ENCODE measurements at places on chromosomes 2 and 18.

DNA sequence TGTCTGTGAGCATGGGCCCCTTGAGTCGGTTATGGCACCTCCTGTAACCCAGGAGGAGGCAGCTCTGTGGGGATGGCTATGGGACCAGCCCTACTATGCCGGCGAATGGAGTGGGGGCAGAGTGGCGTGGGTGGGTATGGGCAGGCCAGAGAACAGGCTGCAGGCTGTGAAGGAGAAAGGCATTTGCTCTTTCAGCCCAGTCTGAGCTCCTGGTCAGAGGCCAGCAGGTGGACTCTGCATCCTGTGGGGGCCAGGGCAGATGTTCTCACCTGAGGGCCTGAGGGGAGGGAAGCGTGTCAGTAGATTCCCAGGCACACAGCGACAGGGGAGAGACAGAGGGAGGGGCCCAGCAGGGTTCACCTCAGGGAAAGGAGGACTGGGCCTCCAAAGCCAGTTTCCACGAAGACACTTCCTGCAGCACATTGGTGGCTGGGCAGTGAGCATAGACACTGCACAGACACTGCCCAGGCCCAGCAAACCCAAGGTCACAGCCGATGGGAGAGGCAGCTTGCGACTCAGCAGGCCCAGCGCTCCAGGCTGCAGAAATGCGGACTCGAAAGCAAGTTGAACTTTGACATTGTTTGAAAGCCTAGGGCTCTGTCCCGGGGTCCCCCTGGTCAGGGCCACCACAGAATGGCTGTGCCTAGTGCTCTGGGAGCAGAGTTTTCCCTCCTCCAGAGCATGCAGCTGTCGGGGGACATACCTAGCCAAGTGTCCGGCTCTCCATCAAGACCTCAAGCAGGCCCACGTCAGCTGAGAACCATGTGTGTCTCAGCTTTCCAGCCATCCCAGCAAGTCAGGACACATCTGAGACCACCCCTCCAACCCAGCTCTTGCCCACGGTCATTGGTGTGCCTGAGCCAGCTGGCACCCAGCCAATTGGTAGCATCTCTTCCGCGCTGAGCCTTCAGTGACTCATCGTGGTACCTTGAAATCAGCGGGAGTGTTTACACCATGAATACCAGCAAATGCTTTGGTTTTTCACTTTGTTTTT, 53.8 kb downstream of the TGOLN2 start:
- no peak for DNase-seq

DNA sequence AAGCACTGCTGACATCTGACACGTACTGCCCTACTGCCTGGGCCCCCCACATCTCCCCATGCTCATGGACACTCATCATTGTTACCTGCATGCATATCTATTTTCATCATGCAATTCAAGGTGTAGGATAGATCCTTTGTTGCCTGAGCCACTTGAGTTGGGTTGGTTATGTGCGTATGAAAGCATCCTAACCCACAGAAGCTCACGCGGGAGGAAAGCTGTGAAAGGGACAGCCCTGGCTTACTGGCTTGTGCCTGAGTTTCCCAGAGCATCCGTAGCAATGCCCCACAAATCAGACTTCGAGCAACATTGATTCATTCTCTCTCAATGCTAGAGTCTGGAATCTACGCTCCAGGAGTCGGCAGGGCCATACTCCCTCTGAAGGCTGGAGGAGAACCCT, 285.5 kb downstream of the PHLPP1 start:
- DNase-seq: no peak

GRCh38 chr2:164593959-164594358, 27.3 kb downstream of the GRB14 start:
- DNase-seq: no peak

- DNase-seq: no peak
Observed at GRCh38 chr2:26889796-26890195, 41.9 kb downstream of the DPYSL5 start.

GRCh38 chr2:62478093-62478580, 27.9 kb downstream of the TMEM17 start:
- no peak for DNase-seq

DNA sequence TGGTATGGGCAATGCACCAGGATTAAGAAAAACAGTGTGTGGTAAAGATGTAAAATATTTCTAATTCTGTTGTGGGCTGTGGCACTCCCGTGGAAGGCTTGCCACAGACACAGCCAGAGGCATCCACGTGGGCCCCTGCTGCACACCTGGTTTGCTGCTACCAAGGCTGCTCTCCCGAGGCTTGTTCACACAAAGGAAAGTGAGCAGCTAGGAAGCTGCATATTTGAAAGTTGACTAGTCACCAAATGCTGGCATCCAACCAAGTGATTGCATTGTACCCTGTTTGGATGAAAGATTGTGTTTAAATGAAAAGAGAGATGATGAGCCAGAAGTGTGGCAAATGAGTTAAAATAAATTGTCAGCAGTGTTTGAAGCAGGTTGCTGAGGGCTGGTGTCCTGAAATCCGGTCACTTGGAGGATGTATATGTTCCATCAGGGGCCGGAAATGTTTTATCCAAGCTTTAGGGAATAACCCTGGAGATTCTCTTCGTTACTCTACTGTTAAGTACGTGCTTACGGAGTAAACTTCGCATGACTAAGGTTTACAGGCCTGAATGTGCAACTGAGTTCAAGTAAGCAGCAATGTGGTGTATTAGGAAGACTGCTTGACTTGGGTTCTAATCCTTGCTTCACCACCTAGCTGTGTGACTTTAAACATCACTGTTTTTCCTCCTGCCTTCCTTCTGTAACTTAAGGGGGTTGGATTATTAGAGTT, 86.1 kb downstream of the MSH2 start:
- DNase-seq: no peak

DNA sequence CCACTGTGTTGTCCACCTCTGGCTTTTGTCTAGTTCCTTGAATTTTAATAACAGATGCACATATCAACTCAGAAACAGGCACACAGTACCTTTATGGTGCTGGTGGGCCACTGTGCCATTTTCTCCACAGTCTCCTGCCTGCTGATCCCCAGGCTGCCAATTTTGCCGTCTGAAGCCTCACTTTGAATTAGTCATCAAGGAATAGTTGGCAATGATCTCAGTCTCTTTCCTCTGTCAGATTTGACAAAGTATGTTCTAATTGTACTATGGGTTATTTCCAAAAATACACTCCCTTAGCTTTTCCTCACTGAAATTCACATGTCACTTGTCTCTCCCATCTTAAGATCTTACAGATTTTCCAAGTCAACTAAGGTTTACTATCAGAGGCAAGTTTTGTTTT, 140.7 kb downstream of the ZNF516 start:
- no peak for DNase-seq

GRCh38 chr2:23380562-23381065, 4.4 kb upstream of the KLHL29 start:
- no peak for DNase-seq

GRCh38 chr2:229922449-229923386, at the start of gene FBXO36:
TSS of gene FBXO36 (plus strand) at chr2:229922503. CDS start at chr2:229922514, 11 bp downstream.
- DNase-seq: peak; percentile 95

GRCh38 chr18:25875551-25876240, 214.7 kb downstream of the SS18 start:
- DNase-seq: no peak

DNA sequence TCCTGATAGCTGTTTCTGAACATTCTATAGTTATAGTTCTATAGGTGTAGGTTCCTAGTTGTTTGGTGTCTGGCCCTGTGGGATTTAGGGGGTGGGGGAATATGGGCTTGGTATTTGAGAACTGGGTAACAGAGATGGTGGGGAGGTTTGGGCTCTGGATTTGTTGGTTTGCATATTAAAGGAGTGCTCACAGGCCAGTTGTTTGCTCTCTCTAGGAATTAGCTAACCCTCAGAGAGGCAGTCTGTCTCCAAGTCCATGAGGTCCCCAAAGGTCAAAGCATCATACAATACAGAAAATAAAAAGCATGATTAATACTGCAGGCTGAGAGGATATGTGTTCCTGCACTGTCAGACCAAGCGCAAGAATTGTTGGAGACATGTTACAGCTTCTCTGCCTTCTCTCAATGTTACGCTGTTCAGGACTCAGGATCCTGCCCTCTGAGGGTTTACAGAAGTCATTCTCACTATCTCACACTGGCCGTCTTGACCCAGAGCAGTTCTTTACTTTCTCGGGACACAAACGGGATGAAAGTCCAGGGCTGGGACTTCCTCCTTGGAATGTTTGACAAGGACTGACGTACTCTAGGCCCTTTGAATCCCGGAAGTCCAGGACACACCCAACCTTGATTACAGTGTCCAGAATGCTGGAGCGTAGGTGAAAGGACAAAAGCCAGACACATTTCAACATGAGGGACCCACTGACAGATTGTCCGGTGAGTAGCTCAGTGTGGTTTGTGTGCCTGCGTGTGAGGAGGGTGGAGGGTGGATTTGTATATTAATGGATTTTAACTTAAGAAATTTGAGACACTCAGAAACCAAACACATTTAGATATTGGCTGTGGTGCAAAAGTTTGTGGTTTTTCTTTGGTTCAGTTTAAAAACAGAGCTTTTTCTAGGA, at the start of gene NOSTRIN:
Gene NOSTRIN, plus strand, starts transcription at position 677 of the 898 bp plus-strand sequence. Its CDS starts 10 bp downstream, at position 687.
- DNase-seq: no peak

DNA sequence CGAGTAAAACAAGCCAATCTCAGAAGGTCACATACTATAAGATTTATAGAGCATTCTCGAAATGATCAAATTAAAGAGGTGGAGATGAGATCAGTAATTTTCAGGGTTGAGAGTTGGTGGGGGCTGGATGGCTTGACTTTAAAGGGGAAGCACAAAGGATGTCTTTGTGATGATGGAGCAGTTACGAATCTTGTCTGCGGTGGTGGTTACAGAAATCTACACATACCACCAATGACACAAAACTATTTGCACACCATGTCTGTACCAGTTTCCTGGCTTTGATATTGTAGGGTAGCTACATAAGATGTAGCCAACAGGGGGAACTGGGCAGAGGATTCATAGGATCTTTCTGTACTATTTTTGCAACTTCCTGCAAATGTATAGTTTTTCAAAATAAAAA, 190.6 kb upstream of the SMIM21 start:
- no peak for DNase-seq

DNA sequence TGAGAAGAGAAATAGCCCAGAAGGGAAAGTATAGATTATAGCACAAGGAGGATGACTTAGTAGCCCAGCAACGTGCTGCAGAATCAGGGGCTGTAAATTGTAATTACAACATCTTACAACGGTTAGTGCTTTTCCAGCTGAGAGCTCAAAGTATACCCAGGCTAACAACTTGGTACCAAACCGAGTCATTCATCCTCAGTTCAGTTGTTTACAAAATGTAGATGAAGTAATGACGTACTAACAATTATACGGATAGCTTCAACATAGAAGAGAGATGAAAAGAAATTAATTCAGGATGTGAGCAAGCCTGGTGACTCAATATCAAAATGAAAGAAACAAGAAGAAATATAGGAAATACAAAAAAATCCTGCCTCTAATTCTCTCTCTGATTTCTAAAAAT, 99.2 kb downstream of the DYNAP start:
- no peak for DNase-seq

GRCh38 chr18:38923540-38923939, 1357.9 kb upstream of the CELF4 start:
- no peak for DNase-seq

DNA sequence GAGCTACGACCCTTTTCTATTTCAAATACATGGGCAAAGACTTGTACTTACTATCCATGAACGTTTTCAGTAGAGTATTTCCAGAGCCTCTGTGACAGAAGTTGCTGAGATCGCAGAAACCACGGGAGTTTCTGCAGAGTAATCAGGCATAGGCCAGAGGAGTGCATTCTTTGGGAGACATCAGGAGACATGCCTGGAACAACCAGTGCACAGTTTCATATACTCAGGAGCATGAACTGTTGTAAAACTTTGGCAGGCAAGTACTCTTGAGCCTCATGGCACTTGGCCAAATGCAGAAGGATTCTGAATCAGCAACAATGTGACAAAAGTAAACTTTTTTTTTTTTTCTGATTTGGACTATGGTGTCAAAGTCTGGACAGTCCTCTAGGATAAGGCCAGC, 307.1 kb downstream of the GRB14 start:
- DNase-seq: no peak

DNA sequence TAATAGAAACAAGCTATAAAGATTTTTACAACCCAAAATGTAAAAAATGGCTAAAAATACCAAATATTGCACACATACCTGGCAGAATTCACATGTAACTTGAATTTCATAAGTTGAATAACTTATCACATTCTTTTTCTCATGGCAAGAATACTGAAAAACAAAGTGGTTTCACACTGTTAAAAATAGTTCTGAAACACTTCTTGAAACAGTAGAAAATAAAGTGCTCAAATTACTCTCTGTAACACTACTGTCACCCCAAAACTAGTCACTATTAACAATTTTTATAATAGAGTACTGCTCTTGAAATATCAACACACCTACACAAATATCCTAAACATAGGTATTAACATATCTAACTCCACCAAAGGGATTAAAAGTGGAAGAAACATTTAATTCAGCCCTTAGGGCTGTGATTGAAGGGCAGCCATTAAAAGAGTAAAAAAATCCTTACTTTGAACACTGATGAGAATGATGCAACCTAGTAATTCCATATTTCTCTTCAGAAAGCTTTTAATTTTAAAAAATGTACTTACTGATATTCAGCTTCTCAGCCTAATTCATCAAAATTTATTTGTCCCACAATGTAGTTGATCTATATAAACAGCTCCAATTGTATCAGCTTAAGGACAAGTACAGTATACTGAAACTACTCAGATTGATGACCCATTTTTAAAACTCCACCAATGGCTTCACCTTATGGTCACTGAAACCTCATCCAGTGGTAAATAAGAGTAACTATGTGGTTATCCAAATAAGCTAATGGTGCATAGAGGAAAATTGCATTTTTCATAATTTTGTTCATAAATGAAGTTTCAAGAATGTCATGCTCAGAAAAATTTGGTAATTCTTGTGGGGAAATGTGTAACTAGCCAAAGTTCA, 31.4 kb downstream of the ATF2 start:
- DNase-seq: no peak

- DNase-seq: no peak
Observed at GRCh38 chr2:100040906-100041305, 101.5 kb downstream of the AFF3 start.

- no peak for DNase-seq
Observed at GRCh38 chr18:49617865-49618264, 56.0 kb downstream of the LIPG start.
